T-helper 22 cell (primary cell): ENCODE measurements at places on chromosomes 11 and 22.

- DNase-seq = peak; percentile 23
Observed at GRCh38 chr22:40024201-40025061, 29.7 kb downstream of the FAM83F start.

GRCh38 chr11:116412118-116412889 is 360.5 kb downstream of the BUD13 start:
- no peak for DNase-seq

GRCh38 chr11:73274722-73275380 is 2.7 kb downstream of the P2RY6 start:
- DNase-seq = no peak

DNA sequence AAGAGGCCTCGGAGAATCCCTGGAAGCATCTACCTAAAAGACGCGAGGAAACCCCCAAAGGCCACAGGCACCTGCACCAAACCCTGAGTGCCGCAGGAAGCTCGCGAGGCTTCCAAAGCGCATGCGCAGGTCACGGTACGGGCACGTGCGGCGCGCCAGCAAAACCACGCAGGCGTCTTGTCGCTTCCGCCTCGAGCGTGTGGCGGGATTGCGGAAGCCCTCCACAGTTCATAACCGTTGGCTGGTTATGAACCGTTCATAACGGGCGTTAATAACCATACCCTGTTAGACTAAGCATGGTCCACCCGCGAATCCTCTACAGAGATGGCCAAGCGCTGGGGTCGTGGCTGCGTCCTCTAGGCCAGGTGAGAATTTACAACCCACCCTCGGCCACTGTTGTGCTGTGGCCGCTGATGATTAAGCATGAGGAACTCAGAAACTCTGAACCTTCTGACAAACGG is 46.4 kb downstream of the MORC2 start:
- DNase-seq = peak; percentile 63

- no peak for DNase-seq
Observed at GRCh38 chr11:57288771-57289579, 35.8 kb downstream of the TNKS1BP1 start.

DNA sequence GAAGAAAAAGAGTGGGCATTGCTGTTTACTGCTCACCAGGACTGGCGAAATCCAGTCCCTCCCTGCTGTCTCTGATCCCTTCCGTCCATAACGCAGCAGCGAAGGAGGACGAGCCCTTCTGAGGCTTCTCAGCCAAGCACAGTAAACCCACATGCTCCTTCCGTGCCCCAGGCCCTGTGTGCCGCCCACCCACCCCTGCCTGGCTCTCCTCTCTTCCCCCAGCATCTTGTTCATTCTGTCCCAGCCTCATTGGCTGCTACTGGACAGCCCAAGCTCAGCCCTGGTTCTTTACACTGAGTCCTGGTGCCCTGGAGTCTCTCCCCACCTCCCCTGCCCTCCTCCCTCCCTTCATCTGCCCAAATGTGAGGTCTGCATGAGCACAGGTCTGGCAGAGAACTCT is 559.7 kb downstream of the BRD1 start:
- no peak for DNase-seq

DNA sequence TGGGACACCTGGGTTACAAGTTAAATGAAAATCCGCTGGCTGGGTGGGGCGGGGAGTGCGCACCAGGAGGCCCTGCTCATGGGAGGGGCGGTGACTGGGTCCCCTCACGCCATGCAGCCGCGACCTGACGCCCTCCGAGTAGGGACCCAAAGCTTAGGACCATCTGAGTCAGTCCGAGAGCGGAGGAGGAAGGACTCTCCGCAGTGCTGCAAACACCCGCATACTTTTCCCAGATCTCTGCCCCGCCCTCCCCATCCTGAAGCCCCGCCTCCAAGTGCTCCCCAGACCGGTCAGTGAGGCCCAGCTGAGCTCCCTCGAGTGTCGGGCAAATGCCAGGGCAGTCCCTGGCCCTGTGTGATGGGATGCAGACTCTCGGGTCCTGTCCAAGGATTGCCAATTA is 6.6 kb upstream of the FLI1 start:
- no peak for DNase-seq

GRCh38 chr22:24325105-24325757 is 54.6 kb downstream of the SPECC1L start:
- no peak for DNase-seq

- DNase-seq = no peak
Observed at GRCh38 chr11:77392842-77393241, 81.1 kb downstream of the PAK1 start.

DNA sequence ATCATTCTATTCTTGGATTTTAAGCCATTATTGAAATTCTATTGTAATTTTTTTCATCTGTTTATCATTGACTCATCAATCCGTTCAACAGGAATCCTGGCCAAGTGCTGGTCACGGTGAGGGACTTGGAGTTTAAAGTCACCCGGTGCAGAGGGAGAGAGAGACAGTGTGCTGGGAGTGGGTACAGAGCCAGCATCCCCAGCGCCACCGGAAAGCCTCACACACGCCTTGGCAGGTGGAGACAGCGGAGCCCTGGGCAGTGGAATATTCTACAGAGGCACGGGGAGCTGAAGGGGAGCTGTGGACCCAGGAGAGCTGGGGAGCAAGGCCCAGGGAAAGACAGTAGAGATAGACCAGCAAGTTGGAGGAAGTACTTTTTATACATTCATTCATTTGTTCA is 787.6 kb downstream of the BRD1 start:
- no peak for DNase-seq

DNA sequence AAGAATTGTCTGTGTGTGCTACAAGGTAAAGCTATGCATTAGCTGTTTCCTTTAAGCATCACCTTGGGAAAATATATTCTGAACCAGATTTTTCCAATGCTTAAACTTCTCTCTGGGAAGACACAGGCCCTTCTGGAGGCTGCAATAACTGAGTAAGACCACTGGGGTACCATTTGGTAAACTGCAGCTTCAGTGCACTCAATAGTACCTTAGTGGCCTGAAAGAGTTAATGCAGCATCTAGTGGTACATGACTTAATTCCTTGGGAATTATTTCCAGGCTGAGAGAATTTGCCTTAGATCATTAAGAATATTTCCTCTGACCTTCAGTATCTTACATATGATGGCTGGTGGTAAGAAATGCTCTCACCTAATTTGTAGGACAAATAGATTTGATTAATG is 727.4 kb downstream of the DLG2 start:
- DNase-seq = no peak

- DNase-seq = no peak
Observed at GRCh38 chr11:74849525-74850391, 99.1 kb downstream of the XRRA1 start.

- no peak for DNase-seq
Observed at GRCh38 chr11:67301951-67302516, 1.3 kb upstream of the SSH3 start.

- DNase-seq = no peak
Observed at GRCh38 chr11:87909178-87909577, 266.1 kb downstream of the RAB38 start.

GRCh38 chr11:57248780-57249383 is 11.8 kb upstream of the APLNR start:
- DNase-seq = no peak

- no peak for DNase-seq
Observed at GRCh38 chr11:82980947-82981346, 79.4 kb downstream of the DDIAS start.

- no peak for DNase-seq
Observed at GRCh38 chr11:1202154-1202775, 20.6 kb upstream of the MUC5B start.
